Subcutaneous adipose tissue (tissue), 4 donors: ENCODE measurements at places on chromosomes 11 and 22. TPM values are rescaled to one million over a fixed set of nuclear protein-coding genes. Genes with fewer than 3 reads are reported as not detected.

The CYP2D6 gene
- 0.51 TPM for total RNA-seq

The FBLN1 gene
- total RNA-seq, result 194 TPM

The ALDH3B1 gene
- 19.2 TPM for total RNA-seq

The AQP11 gene
- total RNA-seq, result 0.88 TPM

The SHISA8 gene
- not detected for total RNA-seq

The TUBGCP6 gene
- total RNA-seq, result 23.2 TPM

The CXCR5 gene
- total RNA-seq, result not detected

The MEI1 gene
- 0.16 TPM for total RNA-seq

The CRYBB1 gene
- total RNA-seq, result 0.98 TPM

The AGBL2 gene
- not detected for total RNA-seq

The HBB gene
- 125 TPM for total RNA-seq

The VEGFB gene
- total RNA-seq, result 271 TPM

The MUC2 gene
- total RNA-seq, result 1.3 TPM

The RFPL3 gene
- total RNA-seq, result not detected

The ANGPTL5 gene
- total RNA-seq, result 4.2 TPM

The APLNR gene
- total RNA-seq, result 1.7 TPM

The ABCG4 gene
- total RNA-seq, result not detected

The TTC36 gene
- total RNA-seq, result 71.0 TPM

The FAM83F gene
- 6.8 TPM for total RNA-seq

The ALG9 gene
- 29.3 TPM for total RNA-seq

The FUT4 gene
- 4.7 TPM for total RNA-seq

The CCDC15 gene
- total RNA-seq, result 2.6 TPM
